ENCODE measurements at places on chromosomes 6 and 20. TPM values are rescaled to one million over a fixed set of nuclear protein-coding genes. Genes with fewer than 3 reads are reported as not detected.

DNA sequence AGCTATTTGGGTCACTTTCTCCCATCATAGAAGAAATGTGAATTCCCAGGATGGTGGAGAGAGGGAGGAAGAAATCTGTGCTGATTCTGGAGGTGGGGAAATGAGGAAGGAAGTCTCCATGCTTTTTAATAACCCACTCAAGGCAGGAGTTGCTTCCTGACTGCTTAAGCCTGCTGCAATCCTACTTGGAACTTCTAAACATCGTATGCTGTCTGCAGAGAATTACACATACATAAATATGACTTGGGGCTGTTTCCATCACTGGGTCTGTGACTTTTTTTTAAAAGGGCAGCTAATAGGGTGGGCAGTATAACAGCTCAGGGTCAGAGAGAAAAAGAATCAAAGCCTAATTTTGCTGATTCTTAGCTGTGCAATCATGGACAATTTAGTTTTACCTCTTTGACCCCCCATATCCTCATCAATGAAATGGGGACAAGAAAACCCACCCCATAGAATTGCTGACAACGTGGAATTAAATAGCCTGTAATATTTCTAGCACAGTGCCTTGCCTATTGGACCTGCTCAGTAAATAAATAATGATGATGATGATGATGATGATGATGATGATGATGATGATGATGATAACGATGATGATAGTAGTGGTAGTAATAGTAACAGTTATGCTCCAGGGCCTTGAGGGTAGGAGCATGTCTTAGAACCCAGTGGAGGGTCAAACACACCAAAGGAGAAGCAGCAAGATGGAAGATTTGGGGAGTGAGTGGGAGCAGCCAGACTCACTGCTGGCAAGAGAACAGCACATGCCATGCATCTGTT lies 166.7 kb upstream of the LRFN2 start:
- H3K27me3 ChIP-seq: peaks cover 43% of the 10 kb centered on the region
- no peak overlapping the region for H3K27ac ChIP-seq
- DNase-seq: no peak
- H3K4me3 ChIP-seq: no peak overlapping the region

DNA sequence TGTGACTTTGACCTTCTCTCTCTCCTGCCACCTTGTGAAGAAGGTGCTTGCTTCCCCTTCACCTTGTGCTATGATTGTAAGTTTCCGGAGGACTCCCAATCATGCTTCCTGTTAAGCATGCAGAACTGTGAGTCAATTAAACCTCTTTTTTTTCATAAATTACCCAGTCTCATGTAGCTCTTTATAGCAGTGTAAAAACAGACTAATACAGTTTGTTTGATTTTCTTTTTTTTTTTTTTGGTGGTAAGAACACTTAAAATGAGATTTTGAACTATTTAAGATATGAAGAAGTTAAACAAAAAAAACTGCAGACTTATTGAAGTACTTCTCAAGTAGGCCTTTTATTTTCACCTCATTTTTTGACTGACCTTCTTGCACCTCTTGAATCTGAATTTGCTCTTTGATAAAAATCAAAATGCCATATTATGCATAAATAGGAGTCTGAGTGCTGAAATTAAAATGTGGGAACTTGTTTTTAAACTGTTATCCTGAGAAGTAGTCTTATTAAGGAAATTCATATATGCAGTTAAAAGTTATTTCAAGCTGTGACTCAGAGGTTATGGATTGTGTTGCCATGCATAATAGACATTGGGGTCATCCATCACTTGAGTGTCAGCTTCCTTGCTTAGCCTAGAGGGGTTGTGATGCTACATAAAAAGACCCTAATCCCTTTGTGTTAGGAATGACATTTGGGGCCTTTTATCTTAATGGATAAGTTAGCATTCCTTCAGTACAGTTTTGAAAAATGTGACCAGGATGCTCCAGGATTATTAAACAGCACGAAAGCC lies 447.9 kb upstream of the FKBP1C start:
- H3K36me3 ChIP-seq: no peaks in the 10 kb centered on the region
- no peak overlapping the region for H3K27ac ChIP-seq
- no peaks in the 10 kb centered on the region for H3K4me1 ChIP-seq
- no peaks in the 10 kb centered on the region for H3K27me3 ChIP-seq
- H3K4me3 ChIP-seq: no peak overlapping the region

GRCh38 chr20:50578778-50579165 lies 68.6 kb downstream of the PTPN1 start:
- peaks cover 91% of the 10 kb centered on the region for H3K36me3 ChIP-seq
- peaks cover 16% of the 10 kb centered on the region for H3K4me1 ChIP-seq
- no peaks in the 10 kb centered on the region for H3K27me3 ChIP-seq
- no peak for DNase-seq

GRCh38 chr6:32903952-32904351 lies 36.9 kb downstream of the HLA-DMB start:
- H3K4me3 ChIP-seq: no peak overlapping the region
- peaks cover 6% of the 10 kb centered on the region for H3K36me3 ChIP-seq
- no peaks in the 10 kb centered on the region for H3K27me3 ChIP-seq
- no peak overlapping the region for H3K27ac ChIP-seq

DNA sequence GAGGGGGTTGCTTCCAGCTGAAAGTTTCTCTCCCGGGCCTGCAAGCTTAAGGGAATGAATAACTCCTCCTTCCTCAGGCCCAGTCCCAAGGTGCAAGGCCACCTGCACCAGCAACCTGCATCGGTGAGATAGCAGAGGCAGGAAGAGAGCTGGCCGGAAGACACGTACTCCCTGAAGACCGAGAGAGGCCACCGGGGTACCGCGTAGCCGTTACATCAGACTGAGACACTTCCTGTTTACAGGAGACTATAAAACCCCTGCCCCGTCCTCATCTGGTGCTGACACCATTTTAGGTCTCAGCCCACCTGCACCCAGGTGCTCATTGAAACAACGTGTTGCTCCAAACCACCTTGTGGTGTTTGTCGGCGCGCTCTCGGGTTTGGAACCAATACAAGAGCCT lies 60.5 kb upstream of the PRND start:
- H3K4me3 ChIP-seq: no peak overlapping the region
- peak; percentile 47 for DNase-seq
- H3K27me3 ChIP-seq: peaks cover 4% of the 10 kb centered on the region
- H3K4me1 ChIP-seq: peaks cover 31% of the 10 kb centered on the region
- H3K36me3 ChIP-seq: no peaks in the 10 kb centered on the region

Gene EDN1
- 0.74 TPM for total RNA-seq

DNA sequence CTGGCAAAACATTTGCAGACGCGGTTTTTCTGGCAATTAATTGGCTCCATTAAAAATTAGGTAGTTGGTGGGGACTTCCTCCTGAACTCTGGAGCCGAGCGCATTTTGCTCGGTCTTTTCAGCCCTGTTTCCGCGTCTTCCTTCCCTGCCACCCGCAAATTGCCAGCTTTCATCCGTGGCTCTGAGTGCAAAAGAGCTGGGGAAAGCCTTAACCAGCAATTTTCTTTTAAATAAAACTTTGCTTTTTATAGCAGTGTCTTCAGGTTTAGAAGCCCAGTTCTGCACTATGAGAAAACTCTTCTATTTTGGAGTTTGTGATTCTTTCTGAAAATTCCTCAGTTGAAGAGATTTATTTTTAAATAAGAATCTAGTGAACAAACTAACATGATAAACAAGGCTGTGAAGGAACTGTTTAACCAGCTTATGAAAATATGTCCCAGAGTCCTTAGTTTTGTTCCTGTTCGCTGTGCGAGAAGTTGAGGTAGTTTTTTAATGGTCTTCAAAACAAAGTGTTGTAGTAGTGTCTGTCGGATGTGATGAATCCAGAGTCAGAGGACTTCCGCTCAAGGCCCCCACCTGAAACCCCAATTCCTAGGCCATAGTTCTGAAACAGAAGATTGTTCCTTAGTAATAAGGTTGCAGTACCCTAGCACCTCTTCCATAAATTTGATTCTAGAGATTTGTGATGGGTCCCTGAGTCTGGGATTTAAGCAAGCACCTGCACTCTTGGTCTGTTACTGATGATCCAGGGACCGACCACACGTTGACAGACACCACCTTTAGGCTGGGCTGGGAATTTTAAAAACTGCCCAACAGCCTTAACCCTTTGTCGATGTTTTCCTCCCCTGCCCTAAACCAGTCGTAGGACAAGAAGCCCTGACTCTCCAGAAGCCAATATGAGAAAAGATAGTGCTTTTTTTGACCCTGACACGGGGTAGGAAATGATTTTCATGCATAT lies 950 bp downstream of the KCTD20 start:
- peaks cover 56% of the 10 kb centered on the region for H3K4me1 ChIP-seq
- H3K27ac ChIP-seq: peak overlapping the region; percentile 94
- peak; percentile 15 for DNase-seq
- H3K36me3 ChIP-seq: peaks cover 4% of the 10 kb centered on the region
- peak overlapping the region; percentile 98 for H3K4me3 ChIP-seq
- no peaks in the 10 kb centered on the region for H3K27me3 ChIP-seq

Gene SLC35D3
- total RNA-seq: not detected

Gene RPS6KA2
- 13.6 TPM for total RNA-seq

- no peak overlapping the region for H3K4me3 ChIP-seq
- peaks cover 18% of the 10 kb centered on the region for H3K27me3 ChIP-seq
- H3K36me3 ChIP-seq: no peaks in the 10 kb centered on the region
- no peaks in the 10 kb centered on the region for H3K4me1 ChIP-seq
- no peak for DNase-seq
Observed at GRCh38 chr6:82331031-82331773, 32.4 kb upstream of the TPBG start.

DNA sequence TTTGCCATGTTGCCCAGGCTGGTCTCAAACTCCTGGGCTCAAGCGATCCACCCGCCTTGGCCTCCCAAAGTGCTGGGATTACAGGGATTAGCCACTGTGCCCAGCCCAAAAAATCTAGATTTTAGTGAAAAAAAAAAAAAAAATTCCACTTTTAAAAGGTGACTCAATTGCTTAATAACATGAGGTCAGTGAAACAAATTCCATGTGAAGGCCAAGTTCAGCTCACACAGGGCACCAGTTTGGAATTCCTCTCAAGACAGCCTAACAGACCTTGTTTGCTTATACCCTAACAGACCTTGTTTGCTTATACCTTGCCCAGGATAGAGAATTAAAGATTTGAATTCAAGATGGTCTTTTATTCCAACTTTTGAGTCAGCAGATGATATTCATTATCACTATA lies 5.1 kb downstream of the RRBP1 start:
- H3K36me3 ChIP-seq: no peaks in the 10 kb centered on the region
- H3K27ac ChIP-seq: no peak overlapping the region
- DNase-seq: no peak
- peaks cover 19% of the 10 kb centered on the region for H3K4me1 ChIP-seq

Gene CST7
- 5.5 TPM for total RNA-seq

DNA sequence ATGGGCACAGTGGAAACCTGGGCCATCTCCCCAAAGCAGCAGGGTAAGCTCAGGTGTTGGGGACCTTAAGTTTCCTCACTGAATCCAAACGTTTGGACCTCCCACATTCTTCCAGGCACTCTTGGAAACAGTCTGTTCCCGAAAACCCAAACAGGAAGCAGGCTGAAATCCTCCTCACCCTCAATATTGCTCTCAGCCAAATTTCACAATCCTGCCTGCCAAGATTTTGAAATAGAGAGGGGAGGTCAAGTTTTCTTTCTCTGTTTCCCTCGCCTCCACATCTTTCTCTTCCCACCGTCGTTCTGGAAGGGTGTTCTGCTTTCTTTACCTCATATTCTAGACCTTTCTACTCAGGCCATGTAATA lies 392.0 kb upstream of the SASH1 start:
- DNase-seq: no peak
- H3K4me1 ChIP-seq: no peaks in the 10 kb centered on the region
- no peak overlapping the region for H3K27ac ChIP-seq
- H3K27me3 ChIP-seq: peaks cover 8% of the 10 kb centered on the region
- H3K4me3 ChIP-seq: no peak overlapping the region

Gene GABRR1
- total RNA-seq: not detected

Gene OARD1
- total RNA-seq: 52.1 TPM

GRCh38 chr6:168217880-168218537 lies 101.6 kb downstream of the DACT2 start:
- H3K4me3 ChIP-seq: no peak overlapping the region
- H3K4me1 ChIP-seq: no peaks in the 10 kb centered on the region
- no peak for DNase-seq
- H3K36me3 ChIP-seq: no peaks in the 10 kb centered on the region

DNA sequence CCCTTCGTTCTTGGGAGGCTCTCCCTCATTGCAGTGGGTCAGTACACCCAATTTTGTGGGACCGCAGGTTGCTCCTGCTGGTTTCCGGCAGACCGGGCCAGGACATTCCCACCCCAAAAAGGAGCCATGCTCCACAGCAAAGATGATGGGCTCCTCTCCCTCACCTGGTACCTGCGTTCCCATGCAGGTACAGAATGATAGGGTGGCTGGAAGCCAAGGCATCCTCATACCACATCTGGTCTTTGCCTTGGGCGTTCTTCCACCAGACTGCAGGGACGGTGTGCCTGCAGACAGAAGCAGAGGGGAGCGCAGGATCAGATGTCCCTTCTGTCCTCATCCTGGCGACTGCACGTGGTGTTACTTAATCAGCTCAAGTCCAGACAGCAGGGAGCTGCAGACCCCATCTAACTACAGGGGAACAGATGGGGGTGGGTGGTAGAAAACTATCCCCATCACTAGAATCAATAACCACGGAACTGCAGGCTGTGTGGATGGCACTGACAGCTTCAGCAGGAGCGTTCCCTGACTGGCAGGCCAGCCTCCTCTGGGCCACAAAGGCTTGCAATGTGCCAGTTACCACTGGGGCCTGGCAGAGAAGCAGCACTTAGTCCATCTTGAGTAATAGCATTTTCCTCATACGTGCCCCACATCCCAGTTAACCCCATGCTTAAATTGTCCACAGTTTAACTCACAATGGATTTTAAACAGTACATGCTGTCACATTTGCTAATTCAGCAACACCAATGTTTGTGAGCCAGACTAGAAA lies 70.4 kb downstream of the ABHD12 start:
- no peaks in the 10 kb centered on the region for H3K27me3 ChIP-seq
- H3K4me3 ChIP-seq: no peak overlapping the region
- peaks cover 17% of the 10 kb centered on the region for H3K4me1 ChIP-seq

GRCh38 chr6:14276667-14277404 lies 159.3 kb downstream of the CD83 start:
- peaks cover 33% of the 10 kb centered on the region for H3K4me1 ChIP-seq
- no peaks in the 10 kb centered on the region for H3K27me3 ChIP-seq
- H3K27ac ChIP-seq: peak overlapping the region; percentile 93
- H3K36me3 ChIP-seq: no peaks in the 10 kb centered on the region
- H3K4me3 ChIP-seq: peak overlapping the region; percentile 63

Gene NHLRC1
- total RNA-seq: 2.1 TPM

- H3K36me3 ChIP-seq: no peaks in the 10 kb centered on the region
- no peak overlapping the region for H3K27ac ChIP-seq
- H3K4me3 ChIP-seq: no peak overlapping the region
- DNase-seq: no peak
Observed at GRCh38 chr6:141056945-141057625, 1075.6 kb upstream of the GJE1 start.

GRCh38 chr20:17610566-17611289 lies 40.9 kb downstream of the DSTN start:
- DNase-seq: peak; percentile 79
- peaks cover 20% of the 10 kb centered on the region for H3K4me1 ChIP-seq
- H3K4me3 ChIP-seq: peak overlapping the region; percentile 75

Gene OVOL2
- not detected for total RNA-seq

DNA sequence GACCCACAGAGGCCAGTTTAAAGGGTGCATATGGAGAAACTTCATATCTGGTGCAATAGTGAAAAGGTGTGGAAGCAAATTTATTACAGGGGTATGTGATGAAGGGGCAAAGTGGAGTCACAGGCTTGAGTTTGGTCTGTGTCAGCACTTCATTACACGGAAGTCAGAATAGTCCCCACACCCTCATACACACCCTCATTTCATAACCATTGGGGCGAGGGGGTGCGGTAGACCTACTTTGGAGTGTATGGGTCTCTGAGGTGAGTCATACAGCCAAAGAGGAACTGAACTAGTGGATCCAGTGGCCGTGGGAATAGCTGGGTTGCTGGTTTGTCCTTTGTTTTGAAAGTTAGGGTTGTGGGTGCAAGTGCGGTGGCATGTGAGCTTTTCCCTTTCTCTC lies 3.3 kb downstream of the TM9SF4 start:
- peaks cover 63% of the 10 kb centered on the region for H3K4me1 ChIP-seq
- no peak overlapping the region for H3K27ac ChIP-seq
- no peak for DNase-seq
- H3K27me3 ChIP-seq: no peaks in the 10 kb centered on the region
